ENCODE measurements at places on chromosomes 5 and 9.

DNA sequence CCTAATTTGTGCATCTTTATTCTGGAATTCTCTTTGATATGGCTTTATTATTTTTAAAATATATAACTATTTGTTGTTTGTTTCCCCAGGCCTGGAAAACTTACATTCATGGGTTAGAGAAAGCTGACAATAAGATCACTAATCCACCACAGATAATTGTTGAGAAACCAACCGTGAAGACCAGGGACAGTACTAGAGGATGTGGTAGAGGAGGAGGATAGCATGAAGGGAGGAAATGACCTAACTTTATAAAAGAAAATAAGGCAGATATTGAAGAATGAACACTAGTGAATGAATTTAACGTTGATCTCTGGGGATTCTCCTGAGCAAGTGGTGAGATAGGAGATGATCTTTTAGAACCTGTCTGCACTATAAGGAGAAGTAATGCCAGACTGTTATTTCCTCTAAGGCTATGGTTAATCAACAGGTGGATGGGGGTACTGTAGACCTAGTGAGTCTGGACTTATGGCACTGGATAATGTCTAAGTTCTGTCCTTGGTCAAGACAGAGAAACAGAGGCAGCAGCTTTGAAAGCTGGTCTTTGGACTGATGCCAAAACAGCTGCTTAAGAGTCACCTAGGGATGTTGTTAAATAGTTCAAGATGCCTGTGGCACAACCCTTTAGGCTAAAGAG, 52.4 kb downstream of the NREP start:
- no peak for DNase-seq

DNA sequence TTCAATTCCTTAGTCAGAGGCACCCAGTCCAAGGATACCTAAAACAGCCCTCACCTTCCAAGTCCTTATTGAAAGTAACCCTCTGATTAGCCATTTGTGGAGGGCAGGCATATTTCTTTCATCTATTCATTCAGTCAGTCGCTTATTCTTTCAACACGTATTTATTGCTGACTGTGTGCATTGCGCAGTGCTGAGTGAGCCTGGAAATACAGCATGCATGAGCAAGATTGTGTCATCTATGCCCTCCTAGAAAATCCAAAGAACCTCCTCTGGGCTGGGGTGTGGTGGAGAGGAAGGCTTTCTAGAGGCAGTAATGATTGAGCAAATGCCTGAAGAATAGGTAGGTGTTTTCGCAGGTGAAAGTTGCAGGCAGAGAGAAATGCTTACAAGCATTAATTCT, 8.5 kb upstream of the FEM1C start:
- no peak for DNase-seq

DNA sequence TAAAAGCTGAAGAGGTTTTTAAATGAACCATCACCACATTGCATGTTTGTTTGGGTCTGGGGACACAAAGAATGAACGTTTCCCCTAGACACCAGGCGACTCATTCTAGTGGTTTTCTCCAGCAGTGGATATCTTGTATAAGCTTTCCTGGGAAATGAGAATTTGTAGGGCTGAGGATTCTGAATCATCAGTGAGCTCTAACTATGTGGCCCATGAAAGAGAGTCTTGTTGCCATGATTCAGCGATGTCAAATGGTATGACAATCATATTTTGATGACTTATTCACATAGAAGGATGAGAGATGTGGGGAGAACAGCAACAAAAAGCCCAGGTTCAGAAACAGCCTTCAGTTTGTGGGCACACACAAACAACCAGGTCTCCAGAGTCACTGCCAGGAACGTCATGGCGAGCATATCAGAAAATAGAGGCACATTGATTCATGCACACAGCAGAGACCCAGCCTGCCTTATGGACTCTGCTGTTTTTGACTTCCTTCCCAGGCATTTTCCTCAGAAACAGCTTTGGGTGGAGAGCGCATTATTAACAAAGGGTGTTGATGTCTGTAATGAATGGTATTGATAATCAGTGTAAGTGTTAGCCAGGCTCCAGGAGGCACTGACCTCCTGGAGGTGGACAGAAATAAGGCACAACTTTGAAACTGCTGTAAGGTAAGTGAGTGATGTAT, 13.3 kb downstream of the ZNF474 start:
- no peak for DNase-seq

GRCh38 chr9:124442379-124442778, 7.9 kb upstream of the ADGRD2 start:
- DNase-seq = no peak

GRCh38 chr5:168064933-168065622, 226.4 kb upstream of the WWC1 start:
- no peak for DNase-seq

DNA sequence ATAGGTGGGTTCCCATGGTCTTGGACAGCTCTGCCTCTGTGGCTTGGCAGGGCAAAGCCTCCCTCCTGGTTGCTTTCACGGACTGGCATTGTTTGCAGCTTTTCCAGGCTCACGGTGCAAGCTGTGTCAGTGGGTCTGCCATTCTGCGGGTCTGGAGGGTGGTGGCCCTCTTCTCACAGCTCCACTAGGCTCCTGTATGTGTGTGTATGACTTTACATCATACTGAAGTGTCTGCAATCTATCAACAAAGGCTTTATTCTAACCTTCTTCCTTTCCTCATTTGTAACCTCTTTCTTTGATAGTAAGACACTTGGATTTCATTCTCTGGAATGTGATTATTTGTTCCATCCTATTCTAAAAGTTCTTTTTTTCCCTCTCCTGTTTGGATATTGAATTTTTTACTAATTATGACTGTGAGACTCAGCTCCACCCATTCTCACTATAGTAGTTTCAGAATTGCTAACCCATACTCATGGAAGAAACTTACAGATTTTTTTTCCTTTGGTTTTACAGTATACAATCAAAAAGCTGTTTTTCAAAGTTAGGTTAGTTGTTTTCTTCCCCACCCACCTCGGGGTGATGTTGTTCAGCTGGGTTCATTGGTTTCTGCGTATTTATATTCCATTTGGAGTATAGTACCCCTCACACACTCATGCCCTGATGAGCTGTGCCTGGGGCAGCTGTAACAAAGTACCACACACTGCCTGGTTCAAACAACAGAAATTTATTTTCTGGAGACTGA, 144.6 kb upstream of the OTULINL start:
- DNase-seq = no peak
